Activated T-helper 17 cell treated with anti-CD3 and anti-CD28 coated beads, Interleukin-2, amount 50 U/mL, for 72 hours (primary cell): ENCODE measurements at places on chromosomes 4 and X. TPM values are rescaled to one million over a fixed set of nuclear protein-coding genes. Genes with fewer than 3 reads are reported as not detected.

DNA sequence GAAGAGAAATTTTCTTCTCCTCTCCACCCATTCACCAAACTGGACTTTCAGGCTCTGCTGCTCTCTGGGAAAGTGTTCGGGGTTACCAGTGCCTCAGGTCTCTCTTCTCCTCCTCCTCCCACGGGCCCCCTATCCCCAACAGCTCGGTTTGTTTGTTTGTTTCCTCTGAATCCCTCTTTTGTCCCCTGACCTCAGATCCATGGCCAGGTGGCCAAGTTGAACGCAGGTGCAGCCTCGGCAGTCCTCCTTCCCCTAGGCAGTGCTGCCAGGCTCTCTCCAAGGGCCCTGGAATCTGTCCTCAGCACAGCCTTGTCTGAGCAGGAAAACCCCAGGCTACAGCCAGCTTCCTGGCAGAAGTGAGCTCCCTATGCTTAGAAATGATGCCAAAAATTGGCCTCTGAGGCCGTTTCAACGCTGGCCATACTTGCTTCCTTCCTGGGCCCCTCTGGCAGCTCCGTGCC is 60.0 kb downstream of the FHDC1 start:
- no peak for ATAC-seq

GRCh38 chrX:38970074-38970473 is 168.8 kb downstream of the MID1IP1 start:
- ATAC-seq, result no peak

- ATAC-seq, result no peak
Observed at GRCh38 chrX:71210816-71211215, 12.2 kb upstream of the GJB1 start.

- ATAC-seq, result no peak
Observed at GRCh38 chr4:137082061-137082460, 450.2 kb downstream of the PCDH18 start.

DNA sequence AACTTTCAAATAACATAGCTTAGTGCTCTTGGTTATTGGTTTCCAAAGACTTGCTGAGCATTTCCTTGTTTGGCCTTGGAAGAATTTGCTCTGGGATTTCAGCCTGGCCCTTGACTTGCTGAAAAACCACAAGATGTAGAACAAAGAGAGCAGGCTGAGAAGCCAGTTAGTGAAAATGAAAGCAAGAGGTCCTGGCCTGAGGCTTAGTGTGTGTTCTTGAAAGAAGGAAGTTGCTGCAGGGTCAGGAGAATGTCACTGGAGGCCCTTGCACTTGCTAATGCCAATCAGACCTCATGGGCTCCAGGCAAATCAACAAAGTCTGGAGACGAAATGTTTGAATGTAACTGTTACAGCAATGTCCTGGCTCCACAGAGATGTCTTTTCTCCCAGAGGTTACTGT is 79.4 kb downstream of the SYNPO2 start:
- peak; percentile 64 for ATAC-seq

MAGEB10 gene
- total RNA-seq, result not detected

SERPINA7 gene
- not detected for total RNA-seq

ANAPC4 gene
- total RNA-seq, result 34.9 TPM
